ENCODE measurements at places on chromosomes 7 and 10. TPM values are rescaled to one million over a fixed set of nuclear protein-coding genes. Genes with fewer than 3 reads are reported as not detected.

- DNase-seq: peak; percentile 72
Observed at GRCh38 chr7:12067156-12067831, 143.8 kb upstream of the TMEM106B start.

DNA sequence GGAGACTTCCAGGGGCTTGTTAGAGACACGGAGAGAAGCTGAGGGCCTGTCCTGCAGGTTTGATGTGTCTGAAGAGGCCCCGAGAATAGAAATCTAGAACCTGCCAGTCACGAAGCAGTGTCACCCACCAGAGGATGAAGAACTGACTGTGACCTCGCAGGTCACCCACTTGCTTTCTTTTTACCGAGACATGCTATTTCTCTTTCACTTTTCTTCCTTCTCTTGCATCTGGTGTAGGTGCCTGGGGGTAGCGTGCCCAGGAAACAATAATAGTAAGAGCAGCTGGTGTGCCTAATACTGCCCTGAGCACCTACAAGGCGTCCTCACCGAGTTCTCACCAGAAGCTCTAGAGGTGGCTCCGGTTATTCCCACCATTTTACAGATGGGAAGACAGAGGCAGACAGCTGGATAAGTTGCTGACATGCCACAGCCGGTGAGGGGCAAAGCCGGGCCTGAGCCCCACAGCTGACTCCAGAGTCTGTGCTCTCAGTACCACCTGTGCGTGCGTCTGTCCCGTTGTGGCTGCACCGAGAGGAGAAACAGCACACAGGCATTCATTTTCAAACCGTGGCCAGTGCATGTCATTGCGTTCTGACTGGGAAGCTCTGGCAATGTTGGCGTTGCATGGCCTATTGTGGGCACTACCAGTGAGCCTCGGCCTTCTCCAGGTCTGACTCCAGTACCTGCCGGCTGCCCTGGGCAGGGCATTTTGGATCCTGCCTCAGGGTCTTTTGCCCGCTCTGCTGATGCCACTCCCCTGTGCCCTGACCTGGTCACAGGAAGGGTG lies 7.8 kb downstream of the CHST3 start:
- peak; percentile 37 for DNase-seq

DNA sequence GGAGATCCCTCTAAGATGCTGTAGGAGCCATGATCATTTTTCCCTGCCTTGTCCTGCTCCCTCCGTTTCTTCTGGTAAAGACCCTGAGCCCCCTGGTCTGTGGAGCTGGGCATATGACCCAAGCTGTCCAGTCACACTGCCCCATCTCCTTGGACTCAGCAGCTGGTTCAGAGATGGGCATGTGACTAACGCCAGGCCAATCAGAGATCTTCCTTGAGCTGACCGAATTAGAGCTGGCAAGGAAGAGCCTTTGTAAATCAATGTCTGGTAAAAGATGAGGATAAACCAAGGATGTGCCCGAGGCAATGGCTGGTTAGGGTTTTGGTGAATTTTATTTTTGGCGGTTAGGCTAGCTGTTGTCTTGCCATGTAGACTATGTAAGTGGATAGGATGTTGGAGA lies 173.3 kb downstream of the LCOR start:
- no peak for DNase-seq

DNA sequence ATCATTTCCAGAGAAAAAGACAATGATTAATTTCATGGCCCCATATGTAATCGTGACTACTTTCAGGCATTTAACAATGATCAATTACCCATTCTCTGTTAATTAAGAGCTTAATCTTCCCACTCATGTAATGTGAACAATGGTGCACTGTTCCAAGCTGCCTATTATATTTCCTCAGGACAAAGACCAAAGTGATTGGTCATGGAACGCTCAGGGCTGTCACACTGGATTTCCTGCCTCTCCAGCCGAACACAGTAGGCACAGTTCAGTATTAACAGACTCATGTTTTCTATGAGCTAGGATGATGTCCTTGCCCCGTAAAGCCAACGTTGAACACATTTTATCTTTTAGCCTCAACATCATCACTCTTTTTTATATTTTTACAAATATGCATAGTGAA lies 142.7 kb upstream of the FZD8 start:
- no peak for DNase-seq

GRCh38 chr10:118241229-118242137 lies 100.6 kb downstream of the FAM204A start:
- DNase-seq: peak; percentile 79

DNA sequence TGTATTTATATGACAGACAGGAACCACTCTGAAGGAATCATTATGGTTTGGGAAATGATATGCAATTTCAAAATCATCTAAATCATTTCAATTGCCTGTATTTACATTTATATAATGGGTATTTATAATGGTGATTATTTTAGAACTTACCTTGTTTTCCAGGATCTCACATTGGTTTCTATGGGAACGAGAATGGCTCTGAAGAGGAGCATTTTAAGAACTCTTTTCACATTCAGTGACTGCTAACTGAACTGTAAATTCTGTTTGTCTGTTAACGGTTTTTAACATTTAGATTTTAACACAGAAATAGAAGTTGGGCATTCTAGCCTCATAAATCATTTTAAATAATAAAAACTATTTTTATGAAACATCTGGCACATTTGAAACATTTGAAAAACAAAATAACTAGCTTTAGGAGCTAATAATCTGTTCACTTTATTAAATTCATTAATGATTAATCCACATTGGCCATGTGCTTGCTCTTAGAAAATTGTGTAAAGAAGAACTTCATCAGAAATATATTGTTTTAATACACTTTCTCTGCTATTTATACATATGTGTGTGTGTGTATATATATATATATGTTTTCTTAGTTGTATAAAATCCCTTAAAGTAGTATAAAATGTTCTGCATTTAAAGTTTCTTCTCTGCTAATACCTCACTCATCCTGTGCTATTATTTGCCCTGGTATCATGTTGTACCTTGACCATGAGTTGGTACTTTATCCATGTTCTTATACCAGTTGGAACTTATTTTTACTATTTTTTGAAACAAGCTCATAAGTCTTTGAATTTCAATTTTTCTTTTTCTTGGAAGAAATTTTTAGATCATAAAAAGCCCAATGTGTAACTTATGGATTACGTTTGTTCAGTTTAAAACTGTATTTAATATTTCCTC lies 8.7 kb upstream of the SEM1 start:
- DNase-seq: no peak

DNA sequence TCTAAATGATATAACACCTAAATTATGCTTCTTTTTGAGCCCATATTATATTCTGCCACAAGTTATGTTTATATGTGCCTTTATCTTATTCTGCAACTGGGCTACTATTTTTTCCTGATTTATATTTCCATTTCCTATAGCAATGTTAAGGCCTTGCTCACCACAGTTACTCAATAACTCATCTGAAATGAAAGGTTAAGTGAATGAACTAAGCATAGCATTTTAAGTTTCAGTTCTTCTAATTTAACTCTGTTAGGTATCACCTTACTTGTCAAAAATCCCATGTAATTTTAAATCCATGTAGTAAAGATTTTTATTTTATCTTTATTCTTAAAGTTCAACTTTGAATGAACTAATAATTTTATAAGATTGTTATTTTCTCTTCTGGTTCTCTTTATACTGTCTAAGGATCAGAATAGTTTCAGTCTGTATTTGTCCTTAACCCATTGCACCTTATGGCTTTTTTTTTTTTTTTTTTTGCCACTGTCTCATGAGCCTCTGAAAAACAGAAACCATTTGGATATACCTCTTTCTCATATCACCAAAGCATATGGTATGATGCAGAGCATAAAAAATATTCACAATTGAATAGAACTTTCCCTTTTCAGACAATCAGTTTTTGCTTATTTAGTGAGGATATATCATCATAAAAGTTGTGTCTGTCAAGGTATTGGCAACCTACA lies 301.8 kb upstream of the ZWINT start:
- no peak for DNase-seq

The NEUROD6 gene
- not detected for total RNA-seq
